ENCODE measurements at places on chromosomes 11 and 22. TPM values are rescaled to one million over a fixed set of nuclear protein-coding genes. Genes with fewer than 3 reads are reported as not detected.

Gene ACO2
- total RNA-seq: 110 TPM

Gene ABCG4
- 0.13 TPM for total RNA-seq

Gene MS4A3
- total RNA-seq: not detected

Gene SESN3
- 4.7 TPM for total RNA-seq

Gene LRRC56
- 1.9 TPM for total RNA-seq

Gene SEZ6L
- not detected for total RNA-seq

Gene HPX
- total RNA-seq: 0.13 TPM

Gene PDE3B
- 3.1 TPM for total RNA-seq

Gene MRGPRE
- 1.7 TPM for total RNA-seq

Gene MYRF
- 16.6 TPM for total RNA-seq

- no peak for DNase-seq
These were observed 320 bp upstream of the PHLDA2 start for GRCh38 chr11:2929531-2929949.

DNA sequence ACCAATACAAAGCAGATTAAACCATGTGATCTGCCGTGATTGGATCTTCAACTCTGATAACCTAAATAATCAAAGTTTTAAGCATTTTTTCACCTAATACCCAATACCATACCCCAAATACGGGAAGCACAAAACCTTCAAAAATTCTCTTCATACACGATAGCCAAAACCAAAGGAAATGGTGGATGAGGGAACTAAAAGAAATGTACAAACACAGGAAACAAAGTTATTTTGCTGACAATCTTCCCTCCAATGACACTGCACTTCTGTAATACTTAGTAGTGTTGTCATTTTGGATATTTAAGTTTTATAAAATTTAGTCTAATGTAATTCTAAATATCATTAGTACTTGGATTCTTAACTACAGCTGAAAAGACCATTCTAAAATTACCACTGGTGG is 27.0 kb downstream of the CSTF3 start:
- no peak for DNase-seq

DNA sequence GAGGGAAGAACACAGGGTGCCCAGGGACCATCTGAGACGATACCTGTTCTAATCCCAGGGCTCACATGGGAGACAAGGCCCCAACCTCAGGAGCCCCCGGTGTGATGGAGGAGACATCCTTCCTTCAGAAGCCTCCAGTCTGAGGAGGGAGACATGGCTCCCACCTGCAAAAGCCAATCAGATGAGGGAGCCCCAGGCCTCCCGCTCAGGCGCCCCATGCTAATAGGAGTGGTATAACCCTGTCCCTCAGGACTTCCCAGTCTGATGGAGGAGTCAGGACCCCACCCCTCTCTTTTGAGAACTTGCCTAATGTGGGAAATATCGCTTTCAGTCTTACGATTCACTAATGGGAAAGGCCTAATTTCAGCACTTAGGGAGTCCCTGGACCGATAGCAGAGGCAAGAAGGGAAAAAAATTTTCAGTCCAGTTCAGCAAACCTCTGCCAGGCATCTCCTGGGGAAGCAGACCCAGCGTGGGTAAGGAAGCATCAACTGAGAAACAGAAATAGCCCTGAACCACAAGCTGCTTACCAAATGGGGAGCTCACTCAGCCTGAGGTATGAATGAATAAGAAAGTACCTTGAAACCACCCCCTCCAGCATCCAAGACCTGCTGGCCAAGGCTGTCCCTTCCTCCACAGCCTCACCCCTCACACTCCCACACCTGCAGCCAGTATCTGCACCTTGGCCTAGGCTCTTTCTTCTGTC is 5.9 kb downstream of the ARRB1 start:
- no peak for DNase-seq

DNA sequence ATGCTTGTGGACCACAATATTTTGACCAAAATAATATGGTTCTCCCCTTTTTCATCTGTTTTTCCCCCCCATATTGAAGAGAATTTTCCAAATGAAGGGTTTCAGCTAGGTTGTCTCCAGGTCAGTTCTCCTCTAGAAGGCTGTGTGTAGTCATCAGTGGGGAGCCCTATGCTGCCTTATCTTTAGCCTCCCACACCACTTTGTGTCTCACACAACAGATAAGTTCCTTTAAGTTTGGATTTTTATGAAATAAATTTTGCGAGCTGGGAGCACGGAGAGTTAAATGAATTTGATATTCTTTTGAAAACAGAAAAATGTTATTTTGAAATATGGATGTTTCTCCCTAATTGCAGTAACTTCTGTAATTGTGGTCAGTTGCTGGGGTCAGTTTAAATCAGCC is 28.9 kb downstream of the PAX6 start:
- DNase-seq: no peak

- no peak for DNase-seq
These were observed 14.8 kb downstream of the MOB2 start for GRCh38 chr11:1471736-1472135.

DNA sequence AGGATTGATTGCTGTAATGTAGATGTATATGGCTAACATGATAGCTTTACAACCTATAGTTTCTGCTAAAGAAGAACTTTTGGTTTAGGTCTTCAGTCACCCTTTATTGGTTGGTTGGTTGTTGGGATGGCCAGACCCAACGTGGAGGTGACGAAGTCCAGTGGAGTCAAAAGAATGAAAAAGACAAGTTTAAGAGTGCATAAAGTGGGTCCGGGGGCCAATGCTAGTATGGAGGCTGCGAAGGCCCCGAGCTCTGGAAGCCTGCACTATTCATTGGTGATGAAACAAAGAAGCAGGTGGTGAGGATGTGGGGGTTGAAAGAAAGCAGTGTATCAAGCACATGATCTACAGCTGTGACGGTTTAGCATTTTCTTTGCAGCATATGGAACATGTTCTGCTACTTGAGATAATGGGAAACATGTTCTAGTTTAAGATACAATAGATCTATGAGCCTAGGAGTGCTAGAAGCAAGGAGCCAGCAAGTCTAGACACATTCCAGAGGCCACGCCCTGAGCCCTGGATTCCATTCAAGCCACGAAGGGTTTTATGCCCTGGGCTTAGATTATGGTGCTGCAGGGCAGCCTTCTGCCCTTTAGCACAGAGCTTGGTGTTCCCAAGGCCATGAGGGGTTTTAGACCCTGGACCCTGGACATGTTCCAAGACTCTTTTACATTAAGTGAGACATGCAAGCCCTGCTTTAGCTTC is 6.3 kb downstream of the TCP11L1 start:
- DNase-seq: no peak

DNA sequence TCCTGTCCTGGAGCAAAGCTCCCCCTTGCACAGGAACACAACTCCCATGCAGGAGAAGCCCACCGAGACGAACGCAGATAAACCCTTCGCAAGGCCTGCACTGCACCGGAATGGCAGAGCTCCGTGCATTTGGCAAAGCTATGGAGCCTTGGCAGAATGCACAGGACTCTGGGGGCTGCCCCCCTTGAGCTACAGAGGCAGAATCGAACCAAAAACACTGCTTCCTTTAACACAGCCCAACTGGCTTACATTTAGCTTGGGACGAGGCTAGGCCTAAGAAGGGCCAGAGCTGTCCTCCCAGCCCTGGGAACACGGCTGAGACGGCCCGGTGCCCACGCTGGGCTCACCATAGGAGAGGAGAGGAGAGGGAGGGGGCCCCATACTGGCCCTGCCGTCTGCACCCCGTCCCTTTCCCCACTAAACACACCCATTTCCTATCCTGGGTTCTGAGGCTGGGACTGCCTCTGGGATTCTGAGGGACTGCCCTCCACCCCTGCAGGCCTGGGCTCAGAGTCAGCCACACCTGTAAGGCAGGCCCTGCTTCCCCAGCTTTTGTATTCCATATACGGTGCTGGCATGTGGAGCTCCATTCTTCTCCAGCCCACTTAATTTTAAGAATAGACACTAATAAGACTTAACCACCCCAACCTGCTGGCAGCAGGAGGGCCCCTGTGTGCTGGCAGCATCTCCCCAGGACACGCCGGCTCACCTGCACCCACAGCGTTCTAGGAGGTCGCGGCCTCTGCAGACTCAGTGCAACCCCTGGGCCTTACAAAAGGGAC is 32.9 kb downstream of the PPM1F start:
- DNase-seq: no peak

DNA sequence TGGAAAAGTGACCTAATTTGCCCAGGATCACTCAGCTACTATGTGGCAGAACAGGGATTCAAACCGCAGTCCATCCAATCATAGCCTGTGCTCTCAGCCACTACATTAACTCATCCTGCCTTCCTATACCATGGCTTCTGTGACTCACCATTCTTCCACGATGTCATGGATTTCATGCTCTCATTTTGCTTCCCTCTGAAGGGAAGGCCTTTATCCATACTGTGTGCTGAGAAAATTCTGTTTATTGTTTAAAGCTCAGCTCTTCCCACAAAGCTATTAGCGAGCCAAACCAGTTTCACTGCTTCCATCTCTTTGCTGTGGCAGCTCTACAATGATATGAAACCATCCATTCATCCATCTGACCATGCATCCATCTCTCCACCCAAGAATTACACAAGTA is 289.9 kb downstream of the TENM4 start:
- DNase-seq: no peak

GRCh38 chr11:77039491-77040400 is 5.5 kb downstream of the B3GNT6 start:
- no peak for DNase-seq

GRCh38 chr11:83921447-83922192 is 635.5 kb upstream of the CCDC90B start:
- DNase-seq: no peak

DNA sequence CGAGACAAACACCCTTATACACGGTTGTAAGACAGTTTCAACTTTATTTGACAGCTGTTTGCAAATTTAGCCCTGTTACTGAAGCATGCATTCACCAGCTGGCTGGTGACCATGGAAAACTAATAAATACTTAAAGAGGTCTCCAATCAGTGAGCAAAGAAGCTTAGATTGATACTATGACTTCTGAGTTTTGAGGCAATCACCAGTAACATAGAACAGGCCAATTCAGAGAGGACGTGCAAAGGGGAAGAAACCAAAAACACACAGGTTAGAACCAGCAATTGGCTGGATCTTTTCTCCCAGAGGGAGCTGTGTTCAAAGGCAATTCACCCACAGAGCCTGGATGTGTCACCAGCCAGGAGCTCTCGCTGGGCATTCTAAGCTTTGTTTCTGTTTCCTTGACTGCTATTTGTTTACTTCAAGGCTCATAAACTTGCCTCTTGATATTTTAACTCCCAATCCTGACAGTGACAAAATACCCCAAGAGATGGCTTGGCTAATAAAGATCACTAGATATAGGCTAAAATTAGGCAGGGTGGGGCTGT is 113.6 kb upstream of the MTMR2 start:
- no peak for DNase-seq

DNA sequence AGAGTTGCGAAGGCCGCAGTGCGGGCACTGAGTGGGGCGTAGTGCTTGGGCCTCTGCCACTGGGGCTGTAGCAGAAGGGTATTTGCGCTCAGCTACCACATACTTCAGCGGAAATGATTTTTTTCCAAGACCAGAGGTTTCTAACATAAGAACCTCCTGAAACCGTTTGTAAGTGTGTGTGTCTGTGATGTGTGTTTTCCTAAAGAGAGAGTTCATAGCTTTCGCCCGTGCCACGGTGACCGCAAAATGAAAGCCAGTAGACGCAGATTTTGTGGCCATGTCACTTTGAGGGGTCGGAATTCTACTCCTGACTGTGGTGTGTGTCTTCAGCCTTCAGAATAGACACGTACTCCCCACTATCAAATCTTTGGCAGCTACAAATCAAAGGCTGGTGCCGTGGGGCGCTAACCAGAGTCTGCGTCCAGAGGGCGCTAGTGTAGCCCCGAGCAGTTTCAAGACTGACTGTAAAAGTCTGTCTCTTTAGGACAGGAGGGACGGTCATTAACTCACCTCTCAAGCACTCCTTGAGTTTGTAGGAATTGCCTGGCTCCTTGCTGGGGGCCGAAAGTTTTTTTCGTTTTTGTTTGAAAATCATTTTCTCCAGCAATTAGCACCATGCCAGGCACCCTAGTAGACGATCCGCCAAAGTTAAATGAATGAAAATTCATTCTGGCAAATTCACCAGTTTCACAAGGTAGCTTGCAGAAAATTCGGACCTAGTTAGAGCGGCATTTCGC is 2.5 kb upstream of the CALCA start:
- DNase-seq: no peak

DNA sequence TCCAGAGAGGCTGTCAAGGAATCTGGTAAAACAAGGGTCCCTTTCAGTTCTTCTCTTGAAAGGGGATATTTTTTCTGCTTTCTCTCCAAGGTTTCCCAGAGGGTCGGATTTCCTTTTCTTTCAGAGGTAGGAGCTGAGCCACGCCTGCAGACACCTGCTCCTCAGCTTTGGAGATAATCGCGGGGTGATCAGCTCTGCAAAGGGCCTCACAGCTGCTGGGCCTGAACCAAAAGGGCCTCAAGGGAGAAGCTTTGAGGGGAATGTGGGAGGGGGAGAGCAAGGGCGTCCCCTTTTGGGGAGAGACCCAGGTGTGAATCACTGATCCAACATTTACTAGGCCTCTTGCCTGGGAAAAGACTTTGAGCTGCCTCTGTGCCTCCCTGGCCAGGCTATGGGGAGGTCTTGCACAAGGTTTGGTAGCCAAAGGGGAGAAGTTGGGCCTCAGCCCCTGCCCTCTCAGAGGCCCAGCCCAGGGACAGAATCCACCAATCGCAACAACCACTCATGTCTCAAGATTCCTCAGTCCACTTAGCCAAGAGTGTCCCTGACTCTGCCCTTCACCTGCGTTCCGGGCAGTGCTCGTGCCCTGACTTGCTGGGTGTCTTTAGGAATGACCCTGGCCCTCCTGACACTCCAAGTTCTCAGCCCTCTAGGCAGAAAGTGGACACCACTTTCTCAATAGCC is 14.0 kb upstream of the TP53I11 start:
- DNase-seq: no peak

GRCh38 chr11:47837929-47838328 is 10.2 kb downstream of the NUP160 start:
- DNase-seq: no peak

DNA sequence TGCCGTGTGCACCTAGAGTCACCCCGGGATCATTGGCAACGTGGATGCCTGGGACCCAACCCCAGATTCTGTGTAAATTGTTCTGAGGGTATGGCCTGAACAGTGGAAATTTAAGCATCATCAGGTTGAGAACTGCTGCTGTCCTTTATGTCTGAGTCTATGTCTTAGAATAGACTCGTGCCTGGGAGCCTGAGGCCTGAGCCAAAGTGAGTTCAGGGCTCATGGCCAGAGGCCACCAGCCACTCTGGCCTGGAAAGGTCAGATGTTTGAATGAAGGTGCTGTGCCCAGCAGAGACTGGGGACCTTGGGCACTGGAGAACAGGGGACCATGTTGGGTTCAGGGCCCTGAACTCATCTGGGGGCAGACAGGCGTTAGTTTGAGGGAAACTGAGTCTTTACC is 91.1 kb downstream of the MYO18B start:
- DNase-seq: no peak
